Astrocyte of the spinal cord (primary cell): ENCODE measurements at places on chromosomes 2 and 18.

GRCh38 chr2:71856773-71857525, 290.7 kb downstream of the CYP26B1 start:
- no peak for DNase-seq

GRCh38 chr2:127275356-127275755, 18.6 kb downstream of the ERCC3 start:
- DNase-seq, result no peak

DNA sequence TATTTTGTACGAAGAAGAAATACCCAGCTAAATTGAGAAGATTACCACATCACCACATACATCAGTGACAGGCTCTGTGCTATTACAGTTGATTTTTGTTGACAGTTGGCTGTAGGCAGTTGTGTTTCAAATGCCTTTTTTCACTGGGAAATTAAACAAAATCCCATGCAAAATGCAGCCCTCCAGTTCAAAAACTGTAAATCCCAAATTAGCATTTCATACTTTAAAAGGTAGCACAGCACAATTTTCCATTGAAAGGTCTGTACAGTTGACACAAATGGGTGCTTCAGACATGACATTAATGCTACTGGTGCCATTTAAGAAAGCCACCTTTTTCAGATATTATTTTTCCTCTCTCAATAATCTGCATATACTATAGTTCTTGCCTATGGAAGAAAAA, 807.2 kb downstream of the BCL11A start:
- DNase-seq, result no peak

- peak; percentile 87 for DNase-seq
Measured at GRCh38 chr2:63790906-63791305, 50.8 kb upstream of the UGP2 start.

DNA sequence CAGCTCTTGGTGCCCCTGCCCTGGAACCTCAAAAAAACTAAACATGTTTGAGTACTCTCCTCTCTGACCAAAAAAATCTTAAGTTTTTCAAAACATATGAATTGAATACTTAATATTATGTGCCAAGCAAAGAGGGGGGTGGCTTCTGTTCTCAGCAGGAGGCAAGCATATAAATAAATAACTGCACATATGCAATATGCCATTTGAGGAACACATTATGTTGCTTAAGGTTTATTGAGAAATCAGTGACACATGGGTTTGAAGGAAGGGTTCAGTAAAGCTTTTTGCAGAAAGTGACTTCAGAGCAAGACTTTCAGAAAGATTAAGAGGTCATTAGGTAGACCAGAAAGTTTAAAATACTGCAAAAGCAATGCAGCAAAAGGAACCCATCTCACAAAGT, 429.2 kb downstream of the TDRD15 start:
- DNase-seq, result no peak

GRCh38 chr2:36451512-36451911, 95.9 kb downstream of the CRIM1 start:
- DNase-seq, result no peak
